ENCODE measurements at places on chromosomes 5 and 9.

GRCh38 chr5:137075163-137075970 lies 423.8 kb downstream of the SPOCK1 start:
- peak; percentile 44 for DNase-seq

DNA sequence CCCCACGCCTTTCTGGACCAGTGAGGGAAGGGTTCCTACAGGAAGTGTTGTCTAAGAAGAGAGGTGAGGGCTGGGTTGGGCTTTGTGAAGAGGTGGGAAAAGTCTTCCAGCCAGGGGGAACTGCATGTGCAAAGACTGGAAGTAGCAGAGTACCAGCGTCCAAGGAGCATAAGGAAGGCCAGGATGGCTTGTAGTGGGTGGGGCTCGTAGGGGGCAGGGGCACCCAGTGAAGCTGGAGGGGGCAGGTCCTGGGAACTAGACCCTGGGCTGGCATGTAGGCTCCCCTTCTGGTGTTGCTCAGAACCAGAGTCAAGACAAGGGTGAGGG lies 20.4 kb downstream of the PRRX2 start:
- no peak for DNase-seq

- peak; percentile 11 for DNase-seq
Measured at GRCh38 chr9:37218800-37219425, 98.5 kb downstream of the ZCCHC7 start.

DNA sequence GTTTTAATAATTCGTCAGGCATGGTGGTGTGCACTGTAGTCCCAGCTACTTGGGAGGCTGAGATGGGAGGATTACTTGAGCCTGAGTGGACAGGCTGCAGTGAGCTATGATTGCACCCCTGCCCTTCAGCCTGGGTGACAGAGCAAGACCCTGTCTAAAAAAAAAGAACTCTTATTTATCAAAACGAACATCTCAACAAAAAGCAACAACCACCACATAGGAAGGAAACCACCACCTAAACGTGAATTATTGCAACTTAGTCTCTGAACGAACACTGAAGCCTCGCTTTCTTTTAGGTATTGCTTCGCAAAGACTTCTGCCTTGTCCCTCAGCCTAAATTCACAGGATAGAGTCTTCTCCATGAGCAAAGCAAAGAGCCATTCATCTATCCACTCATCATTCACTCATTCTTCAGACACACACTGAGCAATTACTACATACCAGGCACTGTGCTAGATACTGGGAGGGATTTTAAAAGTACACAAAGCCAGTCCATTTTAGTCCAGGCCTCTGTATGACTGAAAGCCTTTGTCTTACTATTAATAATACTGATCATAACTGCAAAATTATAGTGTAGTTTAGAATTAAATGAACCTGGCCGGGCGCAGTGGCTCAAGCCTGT lies 57.4 kb downstream of the THBS4 start:
- DNase-seq, result no peak

GRCh38 chr5:169997798-169998197 lies 17.5 kb upstream of the INSYN2B start:
- DNase-seq, result no peak

- no peak for DNase-seq
Measured at GRCh38 chr5:9409413-9409960, 136.4 kb downstream of the SEMA5A start.

- DNase-seq, result no peak
Measured at GRCh38 chr9:120914396-120914795, 12.2 kb downstream of the TRAF1 start.

GRCh38 chr9:135262248-135262647 lies 174.8 kb downstream of the OLFM1 start:
- no peak for DNase-seq

GRCh38 chr9:98130576-98131228 lies 11.7 kb upstream of the TRIM14 start:
- no peak for DNase-seq

DNA sequence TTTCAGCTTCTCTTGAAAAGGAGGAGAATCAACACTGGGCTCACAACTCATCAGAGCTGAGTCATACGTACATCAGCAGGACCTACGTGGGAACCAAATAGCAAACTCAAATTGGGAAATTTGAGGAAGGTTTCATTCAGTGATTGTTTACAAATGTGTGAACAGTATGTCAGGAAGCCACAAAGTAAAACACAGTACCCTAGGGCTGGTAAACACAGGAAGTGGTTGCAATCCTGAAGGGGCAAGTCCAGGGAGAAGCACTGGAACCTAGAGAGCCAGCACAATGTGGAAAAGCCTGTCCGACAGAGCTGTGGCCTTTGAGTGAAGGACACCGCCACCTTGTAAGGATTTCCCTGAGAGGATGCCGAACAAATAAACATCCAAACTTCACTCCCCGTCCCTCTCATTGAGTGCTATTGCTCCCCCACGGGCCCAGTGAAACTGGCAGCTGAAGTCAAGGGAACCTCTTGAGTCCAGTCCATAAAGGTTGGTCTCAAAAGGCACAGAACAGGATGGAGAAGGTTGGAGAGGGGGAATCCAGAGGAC lies 26.7 kb upstream of the RICTOR start:
- peak; percentile 20 for DNase-seq

GRCh38 chr5:121963392-121963791 lies 1.6 kb downstream of the SRFBP1 start:
- DNase-seq, result no peak

- DNase-seq, result no peak
Measured at GRCh38 chr9:135066291-135066690, 21.2 kb upstream of the OLFM1 start.

DNA sequence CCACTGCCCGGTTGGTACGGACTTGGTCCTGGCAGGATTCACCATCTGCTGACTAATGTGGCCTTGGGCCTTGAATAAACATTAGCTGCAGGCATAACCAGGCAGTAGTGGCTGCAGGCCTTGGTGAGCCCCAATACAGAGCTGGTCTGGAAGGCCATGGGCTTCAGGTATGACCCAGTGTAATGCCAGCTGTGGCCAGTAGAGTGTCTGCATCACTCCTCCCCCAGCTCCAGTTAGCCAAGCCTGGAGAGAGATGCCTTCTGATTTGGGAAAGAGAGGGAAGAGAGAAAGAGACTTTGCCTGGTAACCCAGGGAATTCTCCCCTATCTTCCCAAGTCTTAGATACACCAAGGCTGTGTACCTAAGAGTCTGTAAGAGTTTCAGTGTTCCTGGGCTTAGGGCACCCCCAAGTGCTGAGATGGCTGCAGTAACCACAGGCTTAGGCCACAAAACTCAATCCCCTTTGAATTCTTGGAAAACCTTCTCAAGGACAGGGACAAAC lies 5.6 kb upstream of the C5 start:
- no peak for DNase-seq

- peak; percentile 76 for DNase-seq
Measured at GRCh38 chr5:151315998-151316597, 12.5 kb upstream of the SLC36A3 start.

- no peak for DNase-seq
Measured at GRCh38 chr5:143142596-143143435, 260.7 kb downstream of the NR3C1 start.

- no peak for DNase-seq
Measured at GRCh38 chr5:128038643-128039042, 44.9 kb upstream of the SLC12A2 start.

- no peak for DNase-seq
Measured at GRCh38 chr9:137411260-137411644, 11.7 kb downstream of the EXD3 start.

DNA sequence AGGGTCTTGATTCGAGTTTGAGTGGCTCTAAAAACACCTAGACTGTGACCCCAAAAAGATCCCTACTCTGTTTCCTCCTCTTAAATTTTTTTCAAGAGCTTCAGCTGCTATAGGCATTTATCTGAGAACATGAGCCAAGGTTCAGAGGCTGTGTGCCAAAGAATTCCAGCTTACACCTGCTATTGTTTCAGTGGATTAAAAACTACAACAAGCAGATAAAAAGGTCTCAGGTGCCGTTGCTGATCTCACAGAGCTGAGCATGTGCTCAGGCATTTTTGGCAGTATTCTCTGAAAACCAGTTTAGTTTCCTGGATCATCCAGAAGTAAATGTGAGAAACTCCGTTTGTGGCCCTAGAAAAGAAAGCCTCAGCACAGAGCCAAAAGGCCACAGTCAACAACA lies 349.2 kb downstream of the DEPDC1B start:
- peak; percentile 16 for DNase-seq

- DNase-seq, result no peak
Measured at GRCh38 chr5:158995694-158996173, 104.0 kb downstream of the EBF1 start.

DNA sequence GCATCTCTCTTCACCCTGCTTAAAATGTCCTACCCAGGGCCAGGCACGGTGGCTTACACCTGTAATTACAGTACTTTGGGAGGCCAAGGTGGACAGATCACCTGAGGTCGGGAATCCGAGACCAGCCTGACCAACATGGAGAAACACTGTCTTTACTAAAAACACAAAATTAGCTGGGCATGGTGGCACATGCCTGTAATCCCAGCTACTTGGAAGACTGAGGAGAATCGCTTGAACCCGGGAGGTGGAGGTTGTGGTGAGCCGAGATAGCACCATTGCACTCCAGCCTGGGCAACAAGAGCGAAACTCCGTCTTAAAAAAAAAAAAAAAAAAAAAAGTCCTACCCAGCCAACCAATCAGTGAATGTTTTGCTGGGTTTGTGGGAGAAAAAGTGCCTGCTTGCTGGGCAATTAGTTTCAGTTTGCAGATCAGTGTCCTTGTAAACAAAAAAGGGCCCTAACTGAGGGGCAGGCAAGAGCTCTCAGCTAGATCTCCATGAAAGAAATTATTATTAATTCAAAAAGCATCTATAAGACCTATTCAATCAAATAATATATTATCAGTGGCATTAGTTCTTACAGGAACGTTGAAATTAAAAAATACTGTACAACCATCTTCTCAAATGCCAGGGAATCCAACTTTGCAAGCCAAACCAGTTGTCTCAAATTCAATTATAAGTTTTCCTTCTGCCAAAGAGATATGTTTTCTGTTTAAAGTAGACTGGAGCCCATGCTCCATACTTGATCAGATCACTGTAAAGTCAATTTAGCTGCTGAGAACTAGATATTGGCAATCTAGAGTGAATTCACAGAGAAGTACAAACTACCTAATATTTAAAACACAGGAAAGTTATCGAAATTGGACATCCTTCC lies 3.9 kb downstream of the MEGF9 start:
- DNase-seq, result no peak

DNA sequence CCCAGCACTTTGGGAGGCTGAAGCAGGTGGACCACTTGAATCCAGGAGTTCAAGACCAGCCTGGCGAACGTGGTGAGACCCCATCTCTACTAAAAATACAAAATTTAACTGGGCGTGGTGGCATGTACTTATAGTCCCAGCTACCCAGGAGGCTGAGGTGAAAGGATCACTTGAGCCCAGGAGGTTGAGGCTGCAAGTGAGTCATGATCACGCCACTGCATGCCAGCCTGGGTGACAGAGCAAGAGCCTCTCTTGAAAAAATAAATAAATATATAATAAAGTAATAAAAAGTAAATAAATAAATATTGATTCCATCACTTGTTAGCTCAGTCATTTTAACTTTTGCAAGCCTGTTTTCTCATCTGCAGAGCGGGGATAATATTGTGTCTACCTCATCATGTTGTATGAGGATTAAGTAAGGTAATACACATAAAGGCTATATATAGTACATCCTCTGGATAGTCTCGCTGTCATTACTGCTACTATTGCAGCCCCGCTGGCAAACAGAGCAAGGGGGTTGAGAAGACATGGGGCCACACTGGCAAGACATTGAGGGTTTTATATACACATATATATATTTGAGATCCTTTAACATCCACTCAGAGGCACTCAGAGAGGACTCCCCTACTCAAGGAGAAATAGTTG lies 210.9 kb downstream of the C9orf152 start:
- no peak for DNase-seq

DNA sequence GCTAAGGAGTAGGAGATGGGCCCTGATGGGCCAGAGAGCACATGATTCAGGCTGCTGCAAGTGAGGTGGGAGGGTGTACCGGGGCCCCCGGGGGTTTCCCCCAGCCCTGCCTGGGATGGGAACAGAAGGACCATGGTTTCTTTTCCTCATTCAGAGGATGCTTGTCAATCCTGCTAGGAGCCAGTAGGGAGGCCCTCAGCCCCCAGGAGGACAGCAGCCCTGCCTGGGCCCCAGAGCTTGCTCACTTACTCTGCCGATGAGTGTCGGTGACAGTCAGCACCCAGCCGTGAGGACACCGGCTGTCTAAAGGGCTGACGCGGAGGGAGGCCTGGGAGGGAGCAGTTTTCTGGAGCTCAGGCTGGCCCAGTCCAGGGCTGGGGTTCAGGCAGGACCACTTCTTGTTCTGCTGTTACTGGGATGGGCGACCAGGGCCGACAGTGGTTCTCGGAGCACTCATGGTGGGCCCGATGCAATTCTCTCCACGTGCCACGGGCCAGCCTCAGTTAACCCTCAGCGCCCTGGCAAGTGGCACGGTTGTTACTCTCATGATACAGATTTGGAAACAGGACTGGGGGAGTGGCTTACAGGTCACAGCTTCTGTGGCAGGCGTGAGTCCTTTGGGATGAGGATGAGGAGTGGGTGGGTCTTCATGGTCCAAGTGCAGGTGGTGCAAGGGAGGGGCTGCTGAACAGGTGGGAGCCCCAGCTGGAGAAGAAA lies 1.8 kb downstream of the ARRDC1 start:
- no peak for DNase-seq

DNA sequence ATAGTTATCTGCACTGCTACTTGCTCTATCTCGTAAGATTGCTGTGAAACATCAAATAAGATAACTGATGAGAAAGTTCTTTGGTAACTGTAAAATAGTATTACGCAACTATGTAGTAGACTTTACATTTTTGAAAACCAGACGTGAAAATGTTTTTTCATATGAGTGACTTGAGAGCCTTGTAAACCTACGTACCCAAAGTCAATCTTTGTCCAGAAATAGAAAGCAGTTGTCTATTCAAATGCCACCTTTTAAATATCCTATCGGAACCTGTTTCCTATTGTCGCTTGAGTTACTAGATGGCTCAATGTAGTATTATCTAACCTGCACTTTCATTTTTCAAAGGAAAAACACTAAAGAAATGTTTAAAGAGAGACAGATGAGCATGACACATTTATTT lies 1.6 kb downstream of the FNIP1 start:
- DNase-seq, result no peak

- DNase-seq, result no peak
Measured at GRCh38 chr9:15135164-15135792, 171.7 kb downstream of the TTC39B start.

DNA sequence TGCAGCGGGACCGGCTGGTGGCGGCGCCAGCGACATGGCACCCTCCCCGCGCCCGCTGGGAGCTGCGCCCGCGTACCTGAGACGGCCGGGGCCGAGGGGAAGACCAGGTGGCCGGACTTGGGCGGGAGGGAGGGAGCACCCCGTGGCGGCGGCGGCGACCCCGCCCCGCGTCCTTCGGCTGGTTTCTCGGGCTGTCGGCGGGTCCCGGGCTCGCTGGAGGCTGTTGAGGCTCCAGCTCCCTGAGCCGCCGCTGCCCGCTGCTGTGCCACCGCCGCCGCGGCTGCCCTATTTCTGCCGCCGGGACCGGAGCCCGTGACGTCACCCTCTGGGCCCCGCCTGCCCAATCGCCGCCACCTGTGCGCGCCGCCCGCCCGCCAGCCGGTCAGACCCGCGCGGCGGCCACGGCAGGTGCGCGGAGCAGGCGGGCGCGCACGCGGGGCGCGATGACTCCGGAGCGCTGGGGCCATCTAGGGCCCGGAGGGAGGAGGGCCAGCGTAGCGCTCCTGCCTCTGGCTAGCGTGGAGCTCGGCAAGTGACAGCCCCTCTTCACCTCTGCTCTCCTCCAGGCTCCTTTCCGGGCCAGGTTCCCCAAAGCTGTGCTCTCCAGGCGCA lies at the start of gene FSTL4:
Gene FSTL4, minus strand, starts transcription at position 293 of the 612 bp plus-strand sequence.
- DNase-seq, result no peak

- no peak for DNase-seq
Measured at GRCh38 chr9:19466280-19466639, 57.5 kb downstream of the ACER2 start.

All from left lung (tissue), 14 donors.